ENCODE measurements at places on chromosomes 16 and 17.

DNA sequence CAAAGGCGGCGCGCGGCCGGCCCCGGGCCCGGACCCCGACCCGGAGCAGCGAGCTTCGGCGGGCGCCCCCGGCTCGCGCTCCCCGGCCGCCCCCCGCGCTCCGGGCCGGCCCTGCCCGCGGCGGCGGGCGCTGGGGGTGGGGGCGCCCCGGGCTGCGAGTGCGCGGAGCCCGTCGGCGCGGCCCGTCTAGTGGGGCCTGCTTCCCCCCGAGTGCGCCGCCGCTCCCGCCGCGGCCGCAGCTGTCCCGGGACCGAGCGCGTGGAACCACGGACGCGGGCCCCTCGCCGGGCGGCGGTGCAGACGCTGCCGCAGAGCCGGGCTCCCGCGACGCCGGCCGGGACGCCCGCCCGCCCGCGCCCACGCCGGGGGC, 308 bp downstream of the ADCY9 start:
- no peak for DNase-seq

GRCh38 chr16:73405851-73406250, 357.9 kb upstream of the ZFHX3 start:
- peak; percentile 25 for DNase-seq

DNA sequence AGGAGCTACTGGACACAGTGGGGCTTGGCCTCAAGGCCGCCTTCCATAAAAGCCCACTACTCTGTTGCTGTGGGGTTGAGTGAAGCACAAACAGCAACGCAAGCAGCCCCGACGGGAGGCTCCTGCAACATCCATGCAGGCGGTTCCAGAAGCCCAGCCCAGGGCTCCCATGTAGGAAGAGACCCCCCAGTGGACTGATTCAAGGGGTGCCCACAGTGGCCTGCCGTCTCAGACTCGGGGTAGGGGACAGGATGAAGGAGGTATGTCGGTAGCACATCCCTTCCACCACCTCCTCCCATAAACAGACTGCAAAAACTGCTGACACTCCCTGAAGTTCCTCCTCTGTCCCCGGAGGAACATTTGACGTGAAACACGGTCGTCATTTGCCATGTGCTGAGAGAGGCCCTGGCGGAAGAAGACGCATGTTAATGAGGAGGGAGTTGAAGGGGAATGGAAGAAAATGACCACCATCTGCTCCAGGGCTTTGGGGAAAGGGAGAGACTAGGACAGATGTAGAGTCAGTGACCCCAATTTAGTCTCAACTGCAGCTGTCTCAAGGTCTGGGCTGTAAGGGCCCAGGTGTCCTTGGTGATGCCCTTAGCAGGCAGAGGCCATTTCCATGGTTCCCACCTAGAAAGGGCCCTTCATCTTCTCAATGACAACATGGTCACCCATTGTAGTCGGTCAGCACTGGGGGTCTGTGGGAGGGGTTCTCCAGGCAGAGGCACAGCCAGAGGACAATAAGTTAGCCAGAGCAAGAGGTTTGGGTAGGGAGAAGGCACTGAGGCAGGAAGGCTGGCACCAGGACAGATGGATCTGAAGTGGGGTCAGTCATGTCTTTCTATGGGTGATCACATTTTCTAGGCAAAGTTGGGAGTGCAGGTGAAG, 200.6 kb downstream of the CPPED1 start:
- DNase-seq, result no peak

- DNase-seq, result peak; percentile 21
These were observed 21.0 kb upstream of the FMNL1 start for GRCh38 chr17:45200701-45201100.

DNA sequence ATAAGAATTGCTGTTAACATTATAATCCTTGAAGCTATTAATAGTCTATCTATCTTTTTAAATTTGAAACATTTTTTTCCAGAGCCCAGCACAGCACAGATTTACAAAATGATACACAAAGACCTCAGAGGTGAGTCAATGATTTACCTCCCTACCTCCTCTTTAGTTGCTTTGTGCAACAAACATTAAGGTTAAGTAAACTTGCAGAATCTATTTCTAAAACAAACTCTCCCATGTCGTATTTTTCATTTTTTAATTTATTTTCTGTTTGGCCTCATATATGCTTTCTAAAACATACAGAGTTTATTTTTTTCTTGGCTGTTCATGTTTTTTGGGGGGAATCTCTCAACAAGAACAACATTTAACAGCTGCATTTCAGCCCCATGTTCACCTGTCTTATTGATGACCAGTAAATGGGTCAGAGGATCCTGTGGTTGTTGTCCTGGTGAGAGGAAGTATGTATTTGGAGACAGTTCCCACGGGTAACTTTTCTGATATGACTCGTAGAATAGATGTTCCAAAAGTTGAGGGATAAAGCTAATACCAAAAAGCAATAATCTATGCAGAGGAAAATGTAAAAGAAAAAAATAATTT, 42.6 kb downstream of the ABCA9 start:
- no peak for DNase-seq

GRCh38 chr17:4445731-4446130, 12.0 kb downstream of the SPNS3 start:
- no peak for DNase-seq

DNA sequence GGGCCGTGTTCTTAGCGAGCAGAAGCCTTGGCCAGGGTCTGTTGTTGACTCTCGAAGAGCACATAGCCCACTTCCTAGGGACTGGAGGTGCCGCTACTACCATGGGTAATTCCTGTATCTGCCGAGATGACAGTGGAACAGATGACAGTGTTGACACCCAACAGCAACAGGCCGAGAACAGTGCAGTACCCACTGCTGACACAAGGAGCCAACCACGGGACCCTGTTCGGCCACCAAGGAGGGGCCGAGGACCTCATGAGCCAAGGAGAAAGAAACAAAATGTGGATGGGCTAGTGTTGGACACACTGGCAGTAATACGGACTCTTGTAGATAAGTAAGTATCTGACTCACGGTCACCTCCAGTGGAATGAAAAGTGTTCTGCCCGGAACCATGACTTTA, 18.5 kb downstream of the RSPRY1 start:
- DNase-seq, result no peak

DNA sequence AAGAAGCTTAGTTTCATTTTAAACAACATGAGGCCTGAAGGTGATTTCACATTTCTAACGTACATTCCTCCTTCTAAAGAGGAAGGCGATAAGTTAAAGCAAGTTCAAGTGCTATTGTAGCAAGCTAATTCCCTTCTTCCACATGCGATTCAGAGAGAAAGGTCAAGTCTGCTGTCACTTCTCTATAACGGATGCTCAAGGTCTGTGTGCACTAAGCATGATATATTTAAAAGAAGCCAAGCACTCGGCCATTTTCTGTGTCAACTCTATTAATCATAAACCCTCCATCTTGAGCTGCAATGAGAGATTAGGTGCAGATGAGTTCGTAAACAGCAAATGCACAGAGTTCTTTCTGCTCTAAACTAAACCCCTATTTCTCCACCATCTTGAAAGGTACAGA, 568.8 kb upstream of the ZFHX3 start:
- no peak for DNase-seq

GRCh38 chr16:77963185-77964044, 58.9 kb upstream of the CLEC3A start:
- DNase-seq, result peak; percentile 17
